Activated CD4-positive, alpha-beta T cell treated with anti-CD3 and anti-CD28 coated beads for 24 hours (primary cell): ENCODE measurements at places on chromosomes 16 and 17.

- DNase-seq, result no peak
These were observed 387.3 kb downstream of the MAF start for GRCh38 chr16:79213214-79213613.

- no peak for DNase-seq
These were observed at the start of gene CIITA for GRCh38 chr16:10876799-10877341. Gene CIITA (plus strand): TSS chr16:10877202. CDS start chr16:10877331, 129 bp downstream.

- no peak for DNase-seq
These were observed 1.0 kb downstream of the RHBDL3 start for GRCh38 chr17:32266389-32267301.

DNA sequence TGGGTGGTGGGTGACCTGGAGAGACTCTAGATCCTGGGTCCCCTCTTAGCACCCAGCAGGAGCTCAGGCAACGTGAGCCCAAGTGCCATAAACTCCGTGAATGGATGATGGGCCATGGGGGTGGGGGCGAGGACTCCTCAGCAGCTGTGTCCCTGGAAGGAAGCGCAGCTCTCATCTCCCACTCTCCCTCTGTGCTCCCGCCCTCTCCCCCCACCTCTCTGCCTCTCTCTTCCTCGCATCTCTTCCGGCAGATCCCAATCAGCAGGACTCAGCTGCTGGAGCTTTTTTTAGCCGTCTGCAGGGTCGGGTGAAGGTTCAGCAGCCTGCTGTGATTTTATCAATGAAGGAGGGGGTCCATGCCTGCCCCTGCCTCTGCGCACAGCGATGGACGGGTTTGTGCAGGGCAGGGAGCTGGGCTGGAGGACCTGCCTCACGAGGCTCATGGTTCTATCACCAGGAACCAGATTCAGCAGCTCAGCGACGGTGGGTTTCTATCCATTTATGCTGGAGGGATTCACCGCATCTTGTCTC, 8.3 kb downstream of the CCR7 start:
- DNase-seq, result no peak

GRCh38 chr17:65886315-65887245, 305.4 kb downstream of the CEP112 start:
- no peak for DNase-seq

GRCh38 chr16:58124601-58124915, 4.6 kb downstream of the CFAP20 start:
- no peak for DNase-seq

DNA sequence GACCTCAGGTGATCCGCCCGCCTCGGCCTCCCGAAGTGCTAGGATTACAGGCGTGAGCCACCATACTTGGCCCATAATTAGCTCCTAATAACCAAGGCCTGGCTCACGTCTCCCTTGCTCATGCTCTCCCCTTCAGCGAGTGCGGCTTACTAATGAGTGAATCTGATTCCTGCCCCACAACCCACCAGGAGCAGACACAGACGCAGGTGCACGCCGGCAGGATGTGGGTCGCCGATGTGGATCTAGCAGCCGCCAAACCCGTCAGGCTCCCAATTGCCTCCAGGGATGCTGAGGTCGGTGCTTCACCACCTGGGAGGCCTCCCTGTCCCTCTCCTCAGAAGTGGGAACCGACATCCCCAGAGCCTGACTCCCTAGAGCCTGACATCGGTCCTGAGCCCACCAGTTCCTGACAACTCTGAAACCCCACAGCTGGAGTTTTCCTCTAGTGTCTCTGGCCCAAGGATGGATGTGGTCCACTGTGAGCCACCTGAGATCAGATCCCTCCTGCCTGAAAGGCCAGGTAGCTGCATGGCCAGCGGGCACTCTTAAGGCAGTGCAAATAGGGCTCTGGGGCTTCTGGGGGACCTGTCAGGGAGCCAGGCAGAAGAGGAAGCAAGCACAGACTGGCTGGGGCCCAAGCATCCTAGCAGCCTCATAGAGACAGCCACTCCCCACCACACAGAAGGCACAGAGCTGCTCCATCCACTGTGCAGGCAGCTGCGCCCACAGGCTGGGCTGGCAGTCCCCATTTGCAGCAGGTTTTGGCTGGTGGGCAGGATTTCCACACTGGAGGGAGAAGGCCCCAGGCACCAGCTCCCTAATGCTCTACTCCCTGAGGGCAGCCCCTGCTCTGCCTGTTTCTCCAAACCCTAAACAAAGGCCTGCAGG, 10.8 kb downstream of the EXOC7 start:
- no peak for DNase-seq

GRCh38 chr17:57016764-57017116, 38.8 kb downstream of the SCPEP1 start:
- DNase-seq, result no peak

DNA sequence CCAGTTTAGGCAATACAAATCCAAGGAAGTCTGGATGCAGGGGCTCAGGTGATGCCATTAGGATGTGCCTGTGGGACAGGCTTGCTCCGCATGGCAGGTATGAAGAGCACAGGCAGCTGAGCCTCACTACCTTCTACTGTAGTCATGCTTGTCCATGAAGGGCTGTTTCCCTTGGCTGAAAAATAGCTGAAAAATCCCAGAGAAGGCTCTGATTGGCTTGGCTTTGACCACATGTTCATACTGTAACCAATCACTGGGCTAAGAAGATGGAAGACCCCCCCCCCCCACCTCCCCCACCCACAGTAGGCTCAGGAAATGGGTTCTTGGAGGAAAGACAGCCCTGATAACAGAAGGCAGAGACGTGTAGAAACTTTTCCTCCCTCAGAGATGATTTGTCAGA, 66.5 kb upstream of the LGALS9 start:
- no peak for DNase-seq

DNA sequence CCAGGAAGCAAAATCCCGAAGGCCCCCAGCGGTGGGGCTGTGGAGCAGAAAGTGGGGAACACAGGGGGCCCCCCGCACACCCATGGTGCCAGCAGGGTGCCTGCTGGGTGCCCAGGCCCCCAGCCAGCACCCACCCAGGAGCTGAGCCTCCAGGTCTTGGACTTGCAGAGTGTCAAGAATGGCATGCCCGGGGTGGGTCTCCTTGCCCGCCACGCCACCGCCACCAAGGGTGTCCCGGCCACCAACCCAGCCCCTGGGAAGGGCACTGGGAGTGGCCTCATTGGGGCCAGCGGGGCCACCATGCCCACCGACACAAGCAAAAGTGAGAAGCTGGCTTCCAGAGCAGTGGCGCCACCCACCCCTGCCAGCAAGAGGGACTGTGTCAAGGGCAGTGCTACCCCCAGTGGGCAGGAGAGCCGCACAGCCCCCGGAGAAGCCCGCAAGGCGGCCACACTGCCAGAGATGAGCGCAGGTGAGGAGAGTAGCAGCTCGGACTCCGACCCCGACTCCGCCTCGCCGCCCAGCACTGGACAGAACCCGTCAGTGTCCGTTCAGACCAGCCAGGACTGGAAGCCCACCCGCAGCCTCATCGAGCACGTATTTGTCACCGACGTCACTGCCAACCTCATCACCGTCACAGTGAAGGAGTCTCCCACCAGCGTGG, 6.5 kb downstream of the CBX2 start:
- DNase-seq, result no peak

GRCh38 chr17:37650419-37651003, 7.3 kb upstream of the DDX52 start:
- DNase-seq, result no peak

- DNase-seq, result no peak
These were observed 24.1 kb downstream of the BLMH start for GRCh38 chr17:30267625-30268024.

- DNase-seq, result no peak
These were observed 52.5 kb downstream of the EFCAB13 start for GRCh38 chr17:47376247-47376646.

DNA sequence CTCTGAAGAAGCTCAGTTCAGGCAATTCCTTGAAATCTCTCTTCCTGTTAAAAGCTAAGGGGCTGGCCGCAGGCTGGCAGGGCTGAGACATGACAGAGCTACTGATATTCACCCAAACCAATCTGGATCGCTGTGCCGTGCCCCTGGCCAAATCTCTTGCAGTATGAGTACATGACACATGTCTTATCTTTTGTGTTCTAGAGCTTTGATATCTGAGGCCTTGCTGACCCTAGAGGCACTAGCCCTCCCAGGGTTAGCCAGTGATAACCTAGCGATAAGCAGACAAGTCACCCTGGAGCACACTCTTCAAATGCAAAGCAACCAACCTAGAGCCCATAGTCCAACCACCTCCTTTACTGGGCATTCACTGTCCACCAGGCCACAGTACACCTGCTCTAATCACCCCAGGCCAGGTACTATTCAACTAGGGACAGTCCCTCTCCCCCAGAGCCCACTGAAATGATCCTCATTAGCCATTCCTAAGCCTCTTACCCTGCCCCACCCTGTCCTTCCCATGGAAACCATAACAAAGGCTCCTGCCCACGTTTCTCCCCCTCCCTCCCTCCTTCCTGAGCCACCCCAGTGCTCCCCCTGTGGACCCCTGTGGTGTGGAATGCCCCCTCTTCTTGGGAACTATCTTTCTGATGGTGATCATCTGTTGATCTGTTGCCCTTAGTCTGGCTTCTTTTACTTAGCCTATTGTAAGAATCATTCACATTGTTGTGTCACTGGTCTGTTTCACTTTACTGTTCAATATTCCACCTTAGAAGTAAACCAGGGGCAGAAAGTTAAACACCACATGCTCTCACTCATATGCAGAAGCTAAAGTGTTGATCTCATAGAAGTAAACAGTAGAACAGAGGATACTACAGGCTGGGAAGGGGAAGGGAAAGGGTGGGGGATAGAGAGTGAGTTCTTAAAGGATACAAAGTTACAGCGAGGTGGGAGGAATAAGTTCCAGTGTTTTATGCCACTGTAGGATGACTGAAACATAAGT, 52.5 kb downstream of the TEKT5 start:
- no peak for DNase-seq

GRCh38 chr16:1580956-1581355, 30.9 kb downstream of the IFT140 start:
- DNase-seq, result no peak

- no peak for DNase-seq
These were observed 4.4 kb downstream of the LDHD start for GRCh38 chr16:75111961-75112733.

DNA sequence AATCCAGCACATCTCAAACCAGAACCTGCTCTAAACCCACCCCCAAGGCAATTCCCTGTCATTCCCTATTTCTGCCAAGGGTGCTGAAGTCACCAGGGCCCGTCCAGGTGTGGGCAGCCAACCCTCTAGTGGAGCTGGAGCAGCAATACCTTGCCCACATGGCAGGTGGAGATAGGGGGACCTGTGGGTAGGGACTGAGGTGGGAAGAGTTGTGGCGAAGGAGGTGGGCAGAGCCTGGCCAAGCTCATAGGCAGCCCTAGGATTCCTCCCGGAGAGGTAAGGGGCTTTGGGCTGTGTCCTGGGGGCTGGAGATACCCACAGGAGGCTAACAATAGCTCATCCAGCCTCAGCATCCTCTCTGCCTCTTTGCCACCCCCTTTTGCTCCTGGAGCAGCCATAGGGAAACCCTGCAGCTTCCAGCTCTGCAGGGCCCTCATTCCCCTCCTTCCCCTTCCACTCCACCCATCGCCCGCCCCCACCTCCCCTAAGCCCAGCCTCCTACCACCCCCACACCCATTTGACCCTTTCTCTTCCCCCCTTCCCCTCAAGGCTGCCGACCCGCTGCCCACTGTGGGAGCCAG, 30.4 kb upstream of the CRHR1 start:
- DNase-seq, result no peak

GRCh38 chr17:54849660-54850059, 51.0 kb upstream of the TOM1L1 start:
- DNase-seq, result no peak

- DNase-seq, result no peak
These were observed 15.8 kb downstream of the CDH16 start for GRCh38 chr16:66902648-66903543.

- DNase-seq, result no peak
These were observed 66.4 kb upstream of the SMIM36 start for GRCh38 chr17:55577687-55578086.

DNA sequence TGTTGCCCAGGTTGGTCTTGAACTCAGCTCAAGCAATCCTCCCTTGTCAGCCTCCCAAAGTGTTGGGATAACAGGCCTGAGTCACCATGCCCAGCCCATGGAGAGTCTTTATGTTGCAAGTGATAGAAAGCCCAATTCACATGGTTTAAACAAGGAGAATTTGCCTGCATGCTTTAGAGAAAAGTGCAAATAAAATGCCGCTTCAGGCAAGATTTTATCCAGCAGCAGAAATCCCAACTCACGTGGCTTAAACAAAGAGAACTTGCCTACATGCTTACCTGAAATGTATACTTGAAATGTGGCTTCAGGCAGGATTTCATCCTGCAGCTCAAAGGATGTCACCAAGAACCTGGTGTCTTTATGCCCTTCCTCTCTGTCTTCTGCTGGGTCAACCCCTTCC, 28.8 kb upstream of the XYLT2 start:
- no peak for DNase-seq

- DNase-seq, result no peak
These were observed 16.9 kb downstream of the PRSS27 start for GRCh38 chr16:2702871-2703745.

DNA sequence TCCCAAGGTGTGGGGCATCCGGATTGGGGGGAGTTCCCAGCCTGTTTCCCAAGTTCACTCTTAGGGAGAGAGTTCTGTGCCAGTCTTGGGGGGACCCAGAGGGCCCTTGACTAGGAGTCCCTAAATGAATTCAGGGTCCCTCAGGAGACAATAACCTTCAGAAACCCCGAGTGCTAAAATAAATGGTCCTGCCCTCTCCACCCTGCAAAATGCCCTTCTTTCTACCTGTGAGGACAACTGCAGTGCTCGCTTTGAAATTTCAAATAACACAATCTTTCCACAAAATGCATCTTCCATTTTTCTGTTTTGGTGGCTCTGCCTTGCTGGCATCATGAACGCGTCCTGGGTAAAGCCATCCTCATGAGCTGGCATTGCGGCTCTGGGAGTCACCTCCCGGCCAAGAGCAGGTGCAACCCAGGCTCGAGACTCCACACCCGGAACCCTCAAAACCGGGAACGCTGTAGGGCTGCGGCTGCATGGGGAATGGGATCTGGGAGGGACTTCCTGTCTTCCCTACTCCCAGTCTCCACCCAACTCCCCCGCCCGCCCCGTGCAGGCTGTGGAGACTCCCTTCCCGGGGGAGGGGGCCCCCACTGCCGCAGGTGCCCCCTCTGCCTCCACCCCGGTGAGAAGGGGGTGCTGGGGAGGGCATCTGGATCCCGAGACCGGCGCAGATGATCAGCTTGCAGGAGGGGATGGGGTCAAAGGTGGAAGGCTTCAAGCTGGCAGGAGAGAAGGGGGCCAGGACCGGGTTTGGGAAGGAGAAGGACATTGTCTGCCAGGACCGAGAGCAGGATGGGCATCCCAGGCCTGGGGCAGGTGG, at the start of gene ZNF205:
TSS of gene ZNF205 (plus strand) at position 529 of the 823 bp plus-strand sequence. CDS start 845 bp downstream, outside the sequence.
- DNase-seq, result no peak

DNA sequence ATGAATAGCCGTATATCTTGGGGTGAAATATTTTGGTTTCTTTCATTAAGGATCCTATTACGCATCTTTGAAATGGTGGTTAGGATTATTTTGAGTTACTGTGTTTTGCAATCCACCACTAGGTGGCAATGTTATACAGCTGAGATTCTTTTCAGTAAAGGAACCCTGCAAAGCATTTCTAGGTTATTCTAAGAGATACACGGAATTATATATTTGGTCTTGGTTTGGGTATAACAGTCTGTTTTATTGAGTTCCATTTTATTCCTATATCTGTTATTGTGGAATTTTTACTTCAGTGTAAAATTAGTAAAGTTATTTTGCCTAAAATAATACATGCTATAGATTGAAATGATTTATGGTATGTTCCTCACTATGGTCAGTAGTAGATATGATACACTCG, 62.9 kb upstream of the CPHXL start:
- DNase-seq, result peak; percentile 4
